ENCODE measurements at places on chromosomes 2 and 18. TPM values are rescaled to one million over a fixed set of nuclear protein-coding genes. Genes with fewer than 3 reads are reported as not detected.
A peak's percentile ranks its signal among the peaks of the same experiment; 100 is the strongest.

- DNase-seq = no peak
Observed at GRCh38 chr2:96198921-96199320, 9.7 kb downstream of the STARD7 start.

DNA sequence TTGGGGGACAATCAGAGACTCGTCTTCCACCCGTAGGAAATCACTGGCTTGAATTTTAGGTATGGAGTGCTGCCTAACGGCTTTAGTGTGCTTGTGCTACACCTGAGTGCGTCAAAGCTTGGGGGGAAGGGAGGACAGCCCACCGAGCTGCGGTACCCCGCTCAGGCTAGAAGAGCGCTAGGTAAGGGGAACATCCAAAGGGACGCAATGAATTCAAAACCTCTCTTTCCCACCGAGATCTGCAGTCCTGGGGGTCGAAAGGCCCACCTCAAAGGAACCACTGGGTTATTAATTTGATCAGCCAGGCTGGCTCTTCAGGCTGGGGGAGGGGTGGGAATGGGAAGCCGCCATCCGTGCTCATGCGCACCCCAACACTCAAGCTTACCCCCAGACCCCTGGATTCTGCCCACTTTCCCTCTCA is 2.7 kb downstream of the EPHA4 start:
- DNase-seq = no peak

Gene SLC16A14
- 8.5 TPM for total RNA-seq

DNA sequence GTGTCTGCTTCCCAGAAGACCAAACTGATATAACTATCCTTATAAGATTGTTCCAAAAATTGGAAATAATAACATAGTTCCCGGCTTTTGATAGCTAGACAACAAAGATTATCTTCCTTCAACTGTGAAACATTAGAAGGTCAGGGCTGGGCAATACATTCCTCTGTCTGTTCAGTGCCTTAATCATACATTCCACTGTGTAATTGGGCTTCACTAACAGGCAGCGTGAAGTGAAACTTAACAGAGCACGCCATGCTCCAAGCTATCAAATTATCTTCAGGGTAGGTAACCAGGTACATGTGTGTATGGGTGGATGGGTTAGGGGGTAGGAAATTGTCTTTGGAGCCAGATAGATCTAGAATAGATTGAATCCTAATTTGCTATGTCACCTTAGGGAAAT is 23.5 kb upstream of the ARL5A start:
- no peak for DNase-seq

GRCh38 chr18:23526501-23527063 is 23.3 kb downstream of the RMC1 start:
- DNase-seq = no peak

- no peak for DNase-seq
Observed at GRCh38 chr2:20111311-20112131, 60.1 kb upstream of the LAPTM4A start.

Gene NFATC1
- 6.8 TPM for total RNA-seq

GRCh38 chr2:121472470-121472993 is 58.1 kb upstream of the RNU4ATAC start:
- DNase-seq = no peak

- DNase-seq = no peak
Observed at GRCh38 chr2:169069341-169069740, at the start of gene DHRS9. DHRS9 (plus strand) TSS chr2:169069563; CDS start chr2:169081582, 12,019 bp downstream.

- no peak for DNase-seq
Observed at GRCh38 chr2:43144263-43144662, 82.1 kb downstream of the ZFP36L2 start.

- DNase-seq = no peak
Observed at GRCh38 chr2:215137741-215138340, 585 bp downstream of the ABCA12 start.

Gene LINC00305
- total RNA-seq = not detected

DNA sequence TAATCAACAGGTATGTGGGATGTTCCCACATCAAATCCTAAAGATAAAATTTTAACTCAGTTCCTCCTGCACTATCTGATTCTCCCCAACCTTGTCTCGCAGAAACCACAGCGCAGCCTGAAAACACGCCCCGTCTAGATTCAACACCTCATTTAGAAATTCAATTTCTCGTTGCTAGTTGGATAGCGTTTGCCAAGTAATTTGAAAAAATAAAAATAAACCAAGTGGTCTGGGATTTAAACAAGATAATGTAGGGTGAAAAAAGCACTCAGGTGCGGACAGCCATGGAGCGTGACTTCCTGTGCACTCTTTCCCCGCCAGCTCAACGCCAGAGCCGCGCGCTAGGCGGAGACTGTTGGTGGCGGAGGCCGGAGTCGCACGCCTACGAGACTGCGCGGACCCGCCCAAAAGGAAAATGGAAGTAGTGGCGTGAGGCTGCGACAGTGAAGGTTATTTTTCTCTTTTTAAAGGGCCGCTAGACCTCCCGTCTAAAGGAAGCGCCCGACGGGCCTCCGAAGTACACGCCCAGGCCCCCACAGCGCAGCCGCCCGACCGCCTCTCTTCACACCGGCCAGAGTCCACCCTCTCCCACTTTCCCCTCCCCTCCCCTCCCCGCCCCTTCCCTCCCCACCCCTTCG is 615 bp upstream of the CCNT2 start:
- DNase-seq = no peak

Gene SULT1C3
- total RNA-seq = not detected

DNA sequence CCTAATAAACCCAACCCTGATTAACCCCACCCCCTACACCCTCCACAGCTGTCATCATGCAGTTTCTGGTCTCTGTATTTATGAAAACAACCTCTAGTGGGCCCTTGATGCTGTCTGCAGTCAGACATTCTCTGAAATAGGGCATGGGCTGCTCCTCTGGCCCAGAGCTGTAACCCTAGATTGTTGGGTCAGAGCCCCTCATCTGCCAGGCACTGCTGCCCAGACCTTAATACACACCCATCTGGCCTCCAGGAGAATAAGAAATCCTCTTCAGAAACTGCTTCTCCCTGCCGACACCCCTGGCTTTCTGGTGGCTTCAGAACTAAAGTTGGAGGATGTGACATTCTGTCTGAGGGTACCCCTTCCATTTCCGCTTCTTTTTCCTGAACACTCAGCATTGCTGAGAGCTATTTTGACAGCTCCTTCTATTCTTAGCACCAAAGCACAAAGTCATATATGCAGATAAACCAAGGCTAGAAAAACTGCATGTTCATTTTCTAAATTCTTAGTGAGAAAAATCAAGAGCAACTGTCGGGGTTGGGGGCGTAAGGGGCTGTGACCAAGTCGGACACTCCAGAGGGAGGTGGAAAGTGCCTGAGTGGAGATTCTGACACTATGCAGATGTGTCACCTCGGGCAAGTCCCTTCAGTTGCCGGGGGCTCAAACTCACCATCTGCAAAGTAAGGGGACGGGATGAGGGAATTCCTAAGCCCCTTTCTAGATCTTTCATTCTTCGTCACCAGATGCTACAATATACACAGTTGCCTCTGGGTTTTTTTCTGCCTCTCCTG is 28.7 kb downstream of the SRSF7 start:
- DNase-seq = no peak

- no peak for DNase-seq
Observed at GRCh38 chr2:34851804-34852203, 1252.7 kb upstream of the FAM98A start.

DNA sequence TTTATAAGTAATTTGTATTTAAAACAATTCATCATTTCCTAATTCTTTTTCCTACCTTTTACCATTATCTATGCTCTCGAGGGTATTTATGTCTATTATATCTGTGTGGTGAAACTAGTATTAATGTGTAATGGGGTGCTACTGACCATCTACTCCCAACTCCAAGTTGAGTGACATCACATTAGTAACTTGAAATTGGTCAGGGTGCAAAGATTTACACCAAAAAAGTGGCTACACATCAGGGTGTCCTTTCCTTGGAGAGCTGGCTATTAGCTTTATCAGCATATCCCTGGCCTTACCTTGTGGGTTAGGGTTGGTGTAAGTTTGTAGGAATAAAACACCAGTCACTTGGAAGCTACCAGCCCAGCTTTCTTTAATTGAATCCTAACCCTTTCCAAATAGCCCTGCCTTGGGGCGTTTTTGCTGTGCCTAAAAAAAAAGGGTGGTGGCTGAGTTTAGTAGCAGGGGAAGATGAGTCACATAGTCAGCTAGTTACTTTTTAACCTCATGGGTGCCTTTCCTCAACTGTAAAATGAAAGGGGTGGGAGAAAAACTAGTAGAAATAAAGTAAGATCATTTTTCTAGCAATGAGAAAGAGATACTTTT is 14.0 kb downstream of the ANXA4 start:
- no peak for DNase-seq

Gene LGALSL
- total RNA-seq = 26.8 TPM

- no peak for DNase-seq
Observed at GRCh38 chr18:13543811-13544732, 182.3 kb downstream of the FAM210A start.

DNA sequence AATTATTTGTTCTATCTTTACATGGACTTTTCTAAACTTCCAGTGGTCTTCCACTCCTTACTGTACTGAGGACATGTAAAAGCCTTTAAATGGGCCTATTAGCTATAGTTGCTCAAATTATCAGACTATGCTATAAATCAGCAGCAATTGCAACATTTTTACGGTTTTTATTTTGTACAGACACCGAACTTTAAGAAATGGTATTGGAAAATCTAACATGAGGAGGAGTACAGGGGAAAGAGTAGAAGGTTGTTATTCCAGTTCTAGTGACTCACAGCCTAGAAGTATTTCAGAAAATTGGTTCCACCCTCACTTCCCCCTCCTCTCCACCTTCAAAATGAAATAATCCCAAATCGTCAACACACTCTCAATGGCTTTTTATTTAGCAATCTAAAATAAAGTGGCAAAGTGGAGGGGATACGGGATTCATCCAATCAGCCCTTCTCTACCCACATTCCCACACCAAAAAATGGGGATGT is 1.1 kb downstream of the NCKAP1 start:
- DNase-seq = peak; percentile 41

Gene HOXD4
- total RNA-seq = not detected

- no peak for DNase-seq
Observed at GRCh38 chr2:205387350-205388055, 294.8 kb upstream of the NRP2 start.

DNA sequence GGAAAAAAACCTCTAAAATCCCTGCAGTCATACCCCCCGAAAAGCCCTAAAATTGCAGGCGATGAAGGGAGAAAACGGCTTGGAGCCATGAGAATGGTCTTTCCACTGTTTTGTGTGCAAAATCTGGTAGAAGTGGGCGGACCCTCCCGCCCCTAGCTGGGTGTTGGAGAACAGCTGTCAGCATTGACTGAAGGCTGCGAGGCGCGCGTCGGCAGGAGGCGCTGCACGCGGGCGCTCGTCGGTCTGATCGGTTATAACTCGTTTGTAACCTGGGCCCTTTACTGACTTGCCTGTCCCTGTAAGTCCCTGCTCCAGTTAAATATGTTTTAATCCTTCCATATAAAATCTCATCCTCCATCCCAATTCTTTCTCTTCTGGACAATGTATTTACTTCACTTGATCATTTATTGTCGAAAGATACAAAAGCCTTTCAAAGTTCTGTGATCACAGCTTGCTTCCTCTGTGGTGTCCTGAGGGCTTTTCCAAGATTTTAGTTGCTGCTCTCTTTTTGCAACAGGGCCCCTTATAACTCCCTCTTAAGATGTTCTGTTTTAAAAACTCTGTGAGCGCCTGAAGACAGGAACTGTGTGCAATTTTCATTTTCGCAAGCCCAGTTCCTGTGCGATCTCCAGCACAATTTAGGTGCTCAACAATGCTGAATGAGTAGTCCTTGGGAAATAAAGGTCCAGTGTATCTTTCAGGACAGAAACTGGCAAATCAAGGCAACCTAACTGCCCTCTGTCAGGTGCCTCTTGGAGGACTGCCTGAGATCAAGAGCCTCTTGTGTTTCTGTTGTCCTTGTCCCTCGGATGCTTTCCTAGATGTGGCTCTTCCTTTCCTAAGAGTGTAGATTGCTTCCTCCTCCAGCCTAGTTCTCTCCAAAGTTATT is 918 bp upstream of the HNRNPLL start:
- peak; percentile 77 for DNase-seq

DNA sequence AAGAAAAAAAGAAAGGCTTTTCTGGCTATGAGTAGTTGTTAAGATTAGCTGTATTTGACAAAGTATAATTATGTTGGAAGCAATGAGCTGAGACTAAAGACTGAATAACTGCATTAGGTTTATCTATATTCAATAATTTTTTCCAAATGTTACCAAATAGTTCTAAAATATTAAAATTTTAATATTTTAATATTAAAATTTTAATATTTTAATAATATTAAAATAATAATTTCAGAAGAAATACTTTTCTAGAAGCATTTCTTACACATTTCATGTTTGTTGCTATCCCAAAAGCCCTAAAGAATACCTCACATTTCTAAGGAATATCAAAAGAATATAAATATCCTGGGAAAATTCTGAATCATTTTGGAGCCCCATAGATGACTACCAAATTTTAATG is 74.7 kb downstream of the LRP2 start:
- no peak for DNase-seq

DNA sequence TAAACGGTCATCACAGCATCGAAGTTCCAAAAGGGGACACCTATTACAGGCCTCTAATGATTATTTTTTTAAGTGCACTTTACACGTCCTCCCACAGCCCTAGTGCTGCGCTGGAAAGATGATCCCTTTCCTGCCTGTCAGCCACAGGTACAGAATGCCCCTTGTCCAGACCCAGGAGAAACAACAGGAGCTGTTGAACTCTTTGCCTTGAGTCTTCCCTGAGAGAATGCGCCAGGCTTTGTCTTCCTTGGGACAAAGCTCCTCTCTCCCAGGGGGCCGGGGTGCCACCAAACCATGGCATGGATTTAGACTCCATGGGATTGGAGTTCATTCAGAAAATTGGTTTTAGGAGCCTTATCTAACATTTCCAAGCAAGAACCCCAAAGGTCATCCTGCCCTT is 319.0 kb upstream of the SOX11 start:
- no peak for DNase-seq

- no peak for DNase-seq
Observed at GRCh38 chr2:40105593-40105992, 326.5 kb upstream of the THUMPD2 start.

DNA sequence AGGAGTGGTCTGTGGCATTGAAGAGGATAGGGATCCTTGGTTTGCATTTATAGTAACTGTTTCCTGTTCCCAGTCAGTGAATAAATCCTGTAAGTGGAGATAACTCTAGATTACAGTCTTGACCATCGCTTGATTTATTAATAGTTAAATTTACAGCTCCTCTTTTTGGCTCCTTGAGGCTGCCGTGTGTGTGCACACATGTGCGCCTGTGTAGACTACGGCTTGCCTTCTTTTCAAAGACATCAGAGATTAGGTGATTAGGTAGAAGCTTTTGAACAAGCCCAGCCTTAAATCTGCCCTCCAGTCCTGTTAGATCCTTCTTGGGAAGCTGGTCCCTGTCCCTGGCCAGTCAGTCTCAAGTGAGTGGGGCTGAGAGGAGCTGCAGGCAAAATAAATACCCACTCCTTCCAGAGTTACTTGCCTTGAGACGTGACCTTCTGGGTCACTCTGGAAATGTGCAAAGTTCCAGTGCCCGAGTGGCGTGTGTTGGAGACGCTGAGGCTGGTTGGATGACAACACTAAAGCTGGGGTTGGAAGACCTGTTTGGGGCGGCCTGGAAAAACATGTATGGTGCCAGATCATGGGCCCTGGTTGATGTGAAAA is 32.0 kb downstream of the TCF7L1 start:
- DNase-seq = no peak

Gene COL4A3
- 3.0 TPM for total RNA-seq

All from G401 (cell line).